Activated T-cell treated with anti-CD3 and anti-CD28 coated beads, Interleukin-2, amount 50 U/mL, for 72 hours (primary cell): ENCODE measurements at places on chromosomes 1 and 21.

- DNase-seq: no peak
Observed at GRCh38 chr1:193729429-193729828, 543.0 kb upstream of the B3GALT2 start.

DNA sequence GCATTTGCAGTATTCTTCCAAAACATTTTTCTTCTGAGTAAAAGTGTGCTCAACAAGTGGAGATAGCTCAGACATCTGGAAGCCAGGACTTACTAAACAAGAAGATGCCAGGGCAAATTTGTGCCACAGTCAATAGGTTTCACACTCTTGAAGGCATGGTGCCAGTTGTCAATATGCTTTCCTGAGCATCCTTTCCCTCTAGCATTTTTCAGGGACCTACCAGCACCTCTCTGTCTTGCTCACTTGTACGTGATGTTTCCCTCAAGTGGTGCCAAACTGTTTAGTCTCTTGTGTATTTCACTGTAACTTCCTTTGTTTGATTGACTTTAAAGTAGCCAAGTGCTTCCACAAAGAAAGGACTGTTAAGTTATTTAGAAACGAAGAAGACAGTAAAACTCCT, 194.0 kb upstream of the SGIP1 start:
- DNase-seq: no peak

DNA sequence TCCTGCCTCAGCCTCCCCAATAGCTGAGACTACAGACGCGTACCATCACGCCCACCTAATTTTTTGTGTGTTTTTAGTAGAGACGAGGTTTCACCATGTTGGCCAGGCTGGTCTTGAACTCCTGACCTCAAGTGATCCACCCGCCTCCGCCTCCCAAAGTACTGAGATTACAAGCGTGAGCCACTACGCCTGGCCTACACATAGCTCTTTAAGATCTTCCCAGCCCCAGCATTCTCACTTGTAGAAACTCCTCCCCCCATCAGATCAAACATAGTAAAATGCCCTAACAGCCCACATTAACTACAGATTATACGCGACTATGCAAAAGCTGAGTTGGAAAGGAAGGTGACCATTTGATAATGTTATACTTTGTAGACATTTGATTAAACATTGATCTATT, 634.8 kb downstream of the MATN1 start:
- no peak for DNase-seq

DNA sequence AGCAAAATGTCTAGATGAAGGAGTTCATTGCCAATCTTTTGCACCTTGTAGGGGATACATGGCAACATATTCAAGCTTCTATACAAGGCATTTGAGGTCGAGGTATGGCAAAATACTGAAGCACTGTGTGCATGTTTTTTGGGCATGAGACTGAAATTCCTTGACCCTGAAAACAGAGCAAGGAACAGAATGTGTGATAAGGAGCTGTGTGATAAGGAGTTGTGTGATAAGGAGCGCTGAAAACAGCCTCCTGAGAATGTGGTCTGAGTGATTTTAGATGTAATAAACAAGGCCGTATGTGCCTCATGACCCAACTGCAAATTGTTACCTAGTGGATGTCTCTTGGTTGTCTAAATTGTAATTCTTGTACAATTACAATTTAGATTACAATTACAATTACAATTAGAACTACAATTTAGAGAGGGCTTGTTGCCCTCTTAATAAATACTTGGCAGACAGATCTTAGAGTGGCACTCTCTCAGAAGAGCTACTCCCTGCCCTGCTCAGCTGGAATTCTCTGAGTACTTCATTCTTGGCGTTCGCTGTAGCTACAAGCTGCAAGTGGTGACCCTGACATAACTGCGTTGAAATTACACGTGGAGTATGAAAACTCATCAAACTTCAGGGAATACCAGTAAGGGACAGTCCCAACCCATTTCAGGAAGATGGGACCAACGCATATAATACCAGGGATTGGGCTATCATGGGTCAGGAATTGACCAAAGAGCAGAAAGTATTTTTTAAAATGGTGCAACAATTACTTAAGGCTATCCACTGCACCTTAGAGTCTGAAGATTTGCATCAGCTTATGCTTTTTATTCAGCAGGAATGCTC, 20.0 kb upstream of the ITLN1 start:
- no peak for DNase-seq

DNA sequence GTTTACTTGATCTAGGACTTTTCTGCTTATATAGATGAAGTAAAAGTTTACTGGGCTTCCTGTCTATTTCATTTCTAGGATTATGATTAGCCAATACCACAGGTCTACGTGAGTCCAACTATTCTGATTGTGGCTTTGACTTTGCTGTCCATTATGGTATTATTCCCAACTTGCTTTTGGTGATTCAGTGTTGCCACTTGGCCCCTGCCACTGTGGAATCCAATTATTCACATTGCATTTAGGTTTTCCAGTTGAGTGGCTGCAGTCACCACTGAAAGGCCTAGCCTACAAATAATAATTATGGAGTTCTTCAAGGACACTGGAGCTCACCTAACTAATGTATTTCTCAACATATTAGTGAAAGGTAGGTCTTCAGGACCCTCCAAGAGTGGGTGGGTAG, 574.3 kb upstream of the USP24 start:
- DNase-seq: no peak

GRCh38 chr1:226320930-226321329, 12.0 kb upstream of the LIN9 start:
- no peak for DNase-seq

- peak; percentile 68 for DNase-seq
Observed at GRCh38 chr21:42513151-42513984, at the start of gene SLC37A1. TSS of gene SLC37A1 (plus strand) at chr21:42513852. CDS start at chr21:42518455, 4,603 bp downstream.

DNA sequence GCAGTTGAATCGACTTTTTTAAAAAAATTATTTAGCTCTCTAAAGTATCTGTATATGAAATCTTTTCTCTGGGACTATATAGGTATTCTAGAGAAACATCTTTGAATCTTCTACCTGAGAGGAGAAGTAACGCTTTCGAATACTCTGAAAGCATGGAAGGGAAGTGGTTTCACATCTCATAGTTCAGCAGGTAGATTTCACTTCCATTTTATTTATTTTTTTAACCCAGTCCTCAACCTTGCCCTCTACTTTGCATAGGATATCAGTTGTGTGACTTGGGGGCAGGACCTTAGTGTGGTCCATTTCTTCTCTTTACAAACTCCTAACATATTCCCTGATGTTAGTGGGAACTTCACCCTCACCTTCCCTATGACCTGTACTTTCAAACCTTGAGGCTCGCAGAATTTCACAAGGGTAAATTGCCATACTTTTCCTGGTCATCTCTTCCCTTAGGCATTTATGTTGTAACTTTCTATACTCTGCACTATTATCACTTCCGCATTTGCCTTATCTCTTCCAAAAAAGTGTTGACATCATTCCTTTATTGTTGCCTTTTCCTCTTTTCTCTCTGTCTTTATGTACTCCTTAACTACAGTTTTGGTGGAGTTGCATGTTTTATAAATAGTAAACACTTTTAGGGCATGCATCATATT, 1208.5 kb upstream of the ADGRL4 start:
- no peak for DNase-seq

DNA sequence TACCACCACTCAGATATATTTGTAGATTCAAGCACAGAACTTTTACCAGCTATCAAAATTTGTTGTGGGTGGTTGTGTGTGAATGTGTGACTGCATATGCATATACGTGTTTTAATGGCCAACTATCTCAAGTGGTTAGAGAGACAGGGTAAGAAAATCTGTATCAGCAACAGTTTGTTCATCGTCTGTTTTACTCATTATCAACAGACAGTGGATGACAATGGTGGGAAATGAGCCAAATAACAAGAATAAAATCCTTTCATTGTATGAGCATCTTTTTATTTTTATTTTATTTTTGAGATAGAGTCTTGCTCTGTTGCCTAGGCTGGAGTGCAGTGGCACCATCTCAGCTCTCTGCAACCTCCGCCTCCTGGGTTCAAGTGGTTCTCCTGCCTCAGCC, 22.7 kb upstream of the DYNLT5 start:
- no peak for DNase-seq
